Natural killer cell treated with Interleukin-12 subunit alpha and Interleukin-12 subunit beta and Interleukin-15 and Interleukin-18, amount 100 ng/mL, for 72 hours (primary cell): ENCODE measurements at places on chromosomes 6 and 20. TPM values are rescaled to one million over a fixed set of nuclear protein-coding genes. Genes with fewer than 3 reads are reported as not detected.

Gene BPIFB4
- not detected for total RNA-seq

Gene MTO1
- 76.0 TPM for total RNA-seq

DNA sequence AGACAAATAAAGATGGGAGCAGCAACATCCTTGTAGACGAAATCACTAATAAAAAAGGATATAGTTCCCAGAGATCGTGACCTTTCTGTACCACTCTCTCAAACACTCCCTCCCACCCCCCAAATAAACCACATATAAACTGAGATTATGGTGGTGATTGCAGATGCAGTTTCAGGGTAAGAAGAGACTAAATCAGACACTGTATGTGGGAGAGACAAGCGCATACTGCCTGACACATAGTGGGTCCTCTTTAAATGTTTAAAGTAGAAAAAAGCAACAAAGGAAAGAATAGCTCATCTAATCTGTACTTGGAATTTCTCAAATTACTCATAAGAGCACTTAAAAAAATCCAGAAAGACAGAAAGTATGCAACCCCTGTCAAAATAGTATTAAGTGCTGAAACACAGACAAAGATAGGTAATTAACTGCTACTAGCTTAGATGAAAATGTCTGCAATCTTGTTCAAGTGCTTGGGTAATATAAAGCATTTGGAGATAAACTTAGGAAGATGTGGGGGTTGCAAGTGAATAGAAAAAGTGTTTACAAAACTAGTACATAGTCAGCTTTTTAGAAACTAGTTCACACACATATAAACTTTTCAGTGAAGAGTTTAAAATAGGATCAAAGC is 151.6 kb downstream of the BACH2 start:
- no peak for DNase-seq

Gene MPC1
- total RNA-seq, result 30.4 TPM

- no peak for DNase-seq
Measured at GRCh38 chr6:108684771-108685329, 124.1 kb downstream of the FOXO3 start.

GRCh38 chr6:16146527-16146955 is 17.7 kb downstream of the MYLIP start:
- no peak for DNase-seq

Gene BMP2
- total RNA-seq, result 0.10 TPM

Gene ZNF831
- total RNA-seq, result 3.3 TPM

GRCh38 chr6:20203561-20204511 is 8.4 kb downstream of the MBOAT1 start:
- no peak for DNase-seq

Gene YTHDF1
- 47.6 TPM for total RNA-seq

DNA sequence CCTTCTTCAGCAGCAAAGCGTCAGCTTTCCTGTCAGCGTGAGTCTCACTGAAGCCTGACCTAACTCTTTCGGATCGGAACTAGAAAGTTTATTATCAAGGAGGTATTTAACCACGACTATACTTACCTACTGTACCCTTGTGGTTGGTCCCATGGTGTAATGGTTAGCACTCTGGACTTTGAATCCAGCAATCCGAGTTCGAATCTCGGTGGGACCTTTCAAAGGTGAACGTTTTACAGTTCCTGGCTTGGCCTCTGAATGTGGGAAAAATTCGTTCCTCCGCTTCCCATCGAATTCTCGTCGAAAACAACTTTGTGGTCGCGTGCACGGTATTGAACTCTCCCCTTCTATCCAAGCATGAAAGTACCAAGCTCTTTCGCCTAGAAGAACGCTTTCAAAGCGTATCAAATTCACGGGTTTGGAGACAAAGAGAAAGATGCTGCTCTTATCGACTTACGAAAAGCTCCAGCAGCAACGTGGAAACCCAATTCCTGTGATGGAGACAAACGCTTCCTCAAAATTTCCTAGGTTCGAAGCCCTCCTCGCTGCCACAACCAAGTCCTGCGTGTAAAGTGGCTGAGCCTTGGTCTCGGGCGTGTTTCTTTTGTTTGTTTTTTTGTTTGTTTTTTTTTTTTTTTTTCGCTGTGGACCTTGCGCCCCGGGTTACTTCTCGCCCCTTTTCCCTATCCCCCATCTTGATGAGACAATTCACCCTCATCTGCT is 63.7 kb downstream of the GPX5 start:
- DNase-seq, result no peak
